CD4-positive, alpha-beta T cell treated with Interleukin-1 beta for 1 hour (primary cell): ENCODE measurements at places on chromosomes 6 and 20.

- DNase-seq, result no peak
Measured at GRCh38 chr6:119355890-119356289, 6.3 kb upstream of the MAN1A1 start.

GRCh38 chr20:24987873-24988835 lies 4.4 kb downstream of the APMAP start:
- DNase-seq, result no peak

DNA sequence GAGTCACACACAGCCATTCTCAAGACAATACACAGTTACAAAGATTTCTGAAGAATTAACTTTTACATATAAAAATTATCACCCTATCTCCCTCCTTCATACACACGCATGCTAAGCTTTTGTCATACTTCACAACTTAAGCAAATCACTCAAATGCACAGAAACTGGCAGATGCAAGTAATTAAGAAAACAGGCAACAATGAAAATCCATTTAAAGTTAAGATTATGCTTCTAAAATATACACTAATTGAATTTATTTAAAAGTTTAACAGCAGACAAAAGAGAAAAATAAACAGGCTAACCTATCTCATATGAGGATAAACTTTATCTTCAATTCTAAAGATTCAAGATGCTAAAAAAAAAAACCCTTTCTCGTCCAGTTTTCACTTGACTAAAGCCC lies 68.4 kb downstream of the DST start:
- DNase-seq, result no peak

DNA sequence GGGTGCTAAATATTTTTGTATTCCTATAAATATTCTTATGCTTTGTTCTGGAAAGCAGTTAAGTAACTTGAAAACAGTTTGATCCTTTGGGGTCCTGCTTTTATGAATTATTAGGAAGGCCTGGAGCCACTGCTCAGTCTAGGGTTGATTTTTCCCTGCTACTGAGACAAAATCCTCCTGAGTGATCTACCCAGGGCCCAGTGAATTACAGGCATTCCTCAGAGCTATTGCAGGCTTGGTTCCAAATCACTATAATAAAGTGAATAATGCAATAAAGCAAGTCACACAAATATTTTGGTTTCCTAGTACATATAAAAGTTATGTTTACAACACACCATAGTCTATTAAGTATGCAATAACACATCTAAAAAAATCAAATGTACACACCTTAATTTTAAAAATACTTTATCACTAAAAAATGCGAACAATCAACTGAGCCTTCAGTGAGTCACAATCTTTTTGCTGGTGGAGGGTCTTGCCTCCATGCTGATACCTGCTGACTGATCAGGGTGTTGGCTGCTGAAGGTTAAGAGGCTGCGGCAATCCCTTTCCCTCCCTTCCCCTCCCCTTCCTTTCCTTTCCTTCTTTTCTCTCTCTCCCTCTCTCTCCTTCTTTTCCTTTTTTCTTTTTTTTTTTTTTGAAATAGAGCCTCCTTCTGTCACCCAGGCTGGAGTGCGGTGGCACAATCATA lies 43.0 kb downstream of the DNAAF9 start:
- no peak for DNase-seq

DNA sequence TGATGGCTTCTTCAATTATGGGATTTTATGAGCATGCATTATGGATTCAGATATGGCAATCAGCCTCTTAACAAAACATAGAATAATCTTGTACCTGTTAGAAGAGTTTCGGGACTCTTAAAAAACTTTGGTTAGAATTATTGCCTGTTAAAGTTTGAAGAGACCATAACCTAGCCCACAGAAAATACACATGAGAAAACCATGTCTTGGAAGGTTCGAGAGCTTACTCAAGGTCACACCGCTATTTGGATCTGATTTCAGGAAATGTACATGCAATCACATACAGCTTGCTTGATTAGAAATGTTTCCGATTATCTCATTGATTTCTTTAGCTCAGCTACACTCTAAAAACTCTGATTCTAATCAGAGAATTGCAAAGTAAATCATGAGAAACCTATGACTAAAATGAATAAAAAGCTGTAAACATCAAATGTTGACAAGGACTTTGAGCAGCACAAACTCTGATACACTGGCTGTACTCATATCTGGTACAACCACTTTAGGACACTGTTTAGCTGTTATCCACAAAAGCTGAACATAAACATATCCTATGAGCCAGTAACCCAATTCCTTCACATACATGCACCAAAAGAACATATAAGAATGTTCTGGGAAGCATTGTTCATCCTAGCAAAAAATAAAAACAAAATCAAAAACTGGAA lies 16.3 kb downstream of the STX7 start:
- no peak for DNase-seq

DNA sequence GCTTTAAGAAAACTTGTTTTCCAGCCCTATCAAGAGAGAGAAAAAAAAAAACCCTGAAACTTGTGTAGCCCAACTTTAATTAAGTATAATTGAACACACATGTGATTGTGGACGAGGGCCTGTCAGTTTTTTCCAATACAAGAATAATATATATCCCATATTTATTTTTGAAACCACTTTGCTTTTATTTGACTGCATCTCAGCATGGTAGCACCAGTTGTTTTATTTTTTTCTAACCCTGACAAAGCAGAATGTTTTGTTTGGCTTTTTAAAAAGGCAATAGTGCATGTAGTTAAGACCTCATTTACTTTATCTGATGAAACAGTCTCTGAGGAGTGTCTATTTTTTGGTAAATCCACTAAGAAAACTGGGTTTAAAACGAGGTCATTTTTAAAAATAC lies 257.7 kb downstream of the CDKAL1 start:
- DNase-seq, result no peak

DNA sequence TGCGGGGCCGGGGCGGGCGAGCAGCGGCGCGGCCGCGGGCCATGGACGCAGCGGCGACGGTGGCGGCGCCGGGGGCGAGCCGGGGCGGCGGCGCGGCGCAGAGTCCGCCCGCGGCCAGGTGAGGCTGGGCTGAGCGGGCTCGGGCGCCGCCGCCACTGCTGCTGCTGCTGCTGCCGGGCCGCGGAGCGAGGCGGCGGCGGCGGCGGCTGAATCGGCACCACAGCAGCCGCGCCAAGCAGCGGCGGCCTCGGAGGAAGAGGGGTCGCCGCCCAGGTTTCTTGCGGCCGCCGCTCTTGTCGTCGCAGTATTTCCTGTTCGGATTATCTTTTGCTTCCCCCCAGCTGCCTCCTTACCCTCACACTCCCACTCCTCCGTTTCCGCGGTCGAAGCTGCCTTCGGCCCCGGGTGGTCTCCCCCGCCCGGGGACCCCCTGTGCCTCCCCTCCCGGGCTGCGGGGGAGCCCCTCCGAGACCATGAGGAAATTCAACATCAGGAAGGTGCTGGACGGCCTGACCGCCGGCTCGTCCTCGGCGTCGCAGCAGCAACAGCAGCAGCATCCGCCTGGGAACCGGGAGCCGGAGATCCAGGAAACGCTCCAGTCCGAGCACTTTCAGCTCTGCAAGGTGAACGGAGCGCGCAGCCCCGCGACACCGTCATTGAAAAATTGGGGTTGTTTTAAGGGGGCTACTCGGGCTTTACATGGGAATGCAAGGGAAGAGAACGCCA lies at the start of gene STXBP5:
TSS of gene STXBP5 (plus strand) at position 358 of the 726 bp plus-strand sequence. CDS start at position 474, 116 bp downstream.
- peak; percentile 30 for DNase-seq

GRCh38 chr20:31990641-31991338 lies 19.4 kb upstream of the CCM2L start:
- no peak for DNase-seq

- peak; percentile 79 for DNase-seq
Measured at GRCh38 chr6:71288228-71289038, at the start of gene OGFRL1. TSS of gene OGFRL1 (plus strand) at chr6:71288811. CDS start at chr6:71288937, 126 bp downstream.

GRCh38 chr20:2312876-2313275 lies 17.1 kb downstream of the TGM3 start:
- no peak for DNase-seq

DNA sequence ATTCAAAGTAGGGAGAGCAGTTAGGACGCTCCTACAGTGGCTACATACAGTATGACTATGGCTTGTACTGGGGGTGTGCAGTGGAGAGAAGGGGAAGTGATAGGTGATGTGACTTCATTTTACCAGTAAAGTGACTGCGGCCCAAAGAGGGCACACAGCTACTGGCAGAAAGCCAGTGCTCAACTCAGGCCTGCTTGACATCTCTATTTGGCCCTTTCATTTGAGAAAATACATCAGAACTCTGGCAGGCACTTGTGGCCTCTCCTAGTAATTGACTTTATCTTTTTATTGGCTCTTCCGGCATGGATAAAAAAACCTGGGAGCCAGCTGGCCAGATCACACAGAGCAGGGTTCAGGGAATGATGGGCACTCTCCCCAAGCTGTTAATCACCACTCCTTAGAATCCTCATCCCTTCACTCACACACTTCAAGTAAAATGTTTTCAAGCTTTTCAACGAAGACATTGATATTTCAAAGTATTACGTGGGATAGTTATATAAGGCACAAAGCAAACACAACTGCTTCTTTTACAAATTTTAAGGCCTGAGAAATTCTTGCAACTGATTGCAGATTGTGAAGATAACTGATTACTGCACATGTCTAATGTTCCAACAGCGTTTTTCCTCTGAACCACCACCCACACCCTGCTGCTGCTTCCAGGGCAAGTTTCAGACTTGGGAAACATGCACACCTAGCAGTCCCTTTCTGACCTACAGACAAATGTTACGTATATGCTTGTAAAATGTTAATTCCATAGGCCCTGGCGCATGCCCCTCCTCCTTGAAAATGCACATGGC lies 73.5 kb downstream of the TNFRSF21 start:
- DNase-seq, result peak; percentile 10

GRCh38 chr6:116596815-116597214 lies 19.5 kb upstream of the RSPH4A start:
- DNase-seq, result no peak

DNA sequence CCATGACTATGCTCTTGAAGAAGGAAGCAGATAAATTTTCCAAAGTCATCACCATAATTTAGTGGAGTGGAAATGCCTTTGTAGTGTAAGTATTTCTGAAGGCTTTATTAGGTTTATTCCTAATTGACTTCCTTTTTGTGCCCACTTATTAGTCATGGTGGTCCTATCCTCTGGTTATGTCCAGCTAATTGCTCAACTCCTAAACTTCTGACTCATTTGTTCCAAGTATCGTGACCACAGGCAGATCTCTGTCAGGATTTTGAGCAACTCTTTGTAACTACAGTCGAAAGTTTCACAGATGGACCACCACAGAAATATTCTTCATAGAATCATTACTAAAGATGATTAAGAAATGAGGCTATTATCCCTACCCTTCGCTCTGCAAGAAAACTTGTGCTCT lies 315.6 kb upstream of the PTCHD4 start:
- DNase-seq, result no peak

- DNase-seq, result no peak
Measured at GRCh38 chr6:153511896-153512496, 380.9 kb upstream of the RGS17 start.

DNA sequence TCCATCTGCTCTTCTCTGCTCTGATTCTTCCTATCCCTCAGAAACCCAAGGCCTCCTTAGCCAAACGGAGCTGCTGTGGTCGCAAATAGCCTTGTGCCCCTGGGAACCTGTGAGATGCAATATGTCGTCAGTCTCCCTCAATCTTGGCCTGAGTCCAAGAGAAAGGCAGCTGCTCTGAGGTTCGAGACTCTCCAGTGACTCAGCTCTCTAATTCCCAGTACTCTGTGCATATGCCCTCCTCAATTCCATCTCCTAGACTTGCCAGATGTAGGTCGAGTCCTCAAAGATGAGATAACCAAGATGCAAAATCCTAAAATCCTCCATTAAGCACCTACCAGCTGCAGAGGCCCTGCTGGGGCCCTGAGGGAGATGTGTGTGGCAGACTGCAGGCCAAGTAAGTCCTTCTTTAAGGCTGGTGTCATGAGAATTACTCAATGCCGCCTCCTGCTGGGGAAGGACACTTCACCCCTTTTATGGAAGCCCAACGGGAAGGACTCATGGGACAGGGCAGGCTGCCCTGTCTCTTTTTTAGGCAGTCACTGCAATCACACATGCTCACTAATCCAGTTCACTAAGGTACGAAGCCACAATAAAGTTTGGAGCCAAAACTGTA lies 28.5 kb downstream of the C6orf15 start:
- peak; percentile 41 for DNase-seq

- DNase-seq, result no peak
Measured at GRCh38 chr20:50642288-50642803, 49.0 kb downstream of the RIPOR3 start.

DNA sequence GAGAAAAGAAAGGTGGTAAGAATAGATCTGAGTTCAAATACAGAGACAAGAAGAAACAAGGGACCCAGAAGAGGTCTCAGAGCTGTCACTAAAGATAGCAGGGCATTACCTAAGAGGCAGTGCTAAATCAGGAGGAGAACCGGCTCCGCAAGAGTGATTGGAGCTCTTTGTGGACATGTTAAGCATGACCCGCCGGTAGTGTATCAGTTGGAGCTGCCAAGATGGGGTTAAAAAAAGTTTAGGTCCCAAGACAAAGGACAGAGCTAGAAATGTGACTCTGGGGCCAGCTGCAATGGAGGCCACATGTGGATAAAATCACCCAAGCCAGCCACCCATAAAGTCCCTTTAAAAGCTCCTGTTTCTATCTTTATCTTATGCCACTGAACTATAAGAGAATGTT lies 93.4 kb downstream of the MBOAT1 start:
- no peak for DNase-seq

DNA sequence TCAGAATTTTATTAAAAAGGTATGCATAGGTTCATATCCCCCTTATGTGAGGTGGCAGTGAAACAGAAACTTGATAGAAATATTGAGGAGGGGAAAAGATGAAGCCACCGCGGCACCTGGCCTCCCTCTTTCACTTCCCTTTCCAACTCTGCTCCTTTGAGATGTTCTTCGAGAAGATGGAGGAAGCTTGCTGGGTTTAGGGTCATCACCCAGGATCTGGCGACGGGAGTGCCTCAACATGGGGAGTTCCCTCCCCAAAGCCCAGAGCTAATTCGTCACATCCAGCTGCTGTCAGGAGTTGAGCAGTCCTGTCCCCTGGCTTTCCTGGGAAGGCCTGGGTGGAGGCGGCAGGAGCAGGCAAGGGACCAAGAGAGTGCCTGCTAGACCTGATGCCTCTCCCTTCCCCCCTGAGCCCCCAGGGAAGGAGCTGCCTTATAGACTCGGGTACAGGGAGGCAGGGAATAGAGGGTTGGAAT lies 29.1 kb downstream of the RREB1 start:
- DNase-seq, result no peak

DNA sequence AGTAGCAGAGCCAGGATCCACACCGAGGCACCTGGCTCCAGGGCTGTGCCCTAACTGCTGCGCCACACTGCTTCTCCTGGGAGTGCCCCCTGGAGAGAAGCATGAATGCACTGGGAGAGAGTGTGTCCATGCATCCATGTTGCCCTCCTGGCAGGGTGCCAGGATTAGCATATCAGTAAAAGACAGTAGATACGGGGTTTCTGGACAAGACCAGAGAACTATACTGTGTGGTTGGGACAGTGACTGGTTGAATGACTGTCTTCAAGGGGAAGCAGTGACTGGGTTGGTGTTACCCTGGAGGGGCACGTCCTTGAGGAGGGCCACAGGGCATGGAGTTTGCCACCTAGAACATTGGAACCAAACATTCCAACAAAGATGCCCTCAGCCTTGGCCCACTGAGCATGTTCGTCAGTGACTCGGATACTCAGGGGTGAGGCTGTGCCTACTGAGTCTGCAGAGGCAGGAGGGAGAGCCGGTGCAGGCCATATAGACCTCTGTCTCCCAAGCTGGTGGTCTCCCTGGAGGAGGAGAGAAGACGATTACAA lies 288.8 kb downstream of the CDC5L start:
- no peak for DNase-seq

- no peak for DNase-seq
Measured at GRCh38 chr6:6521961-6522482, 66.5 kb upstream of the LY86 start.

- no peak for DNase-seq
Measured at GRCh38 chr6:21918041-21918440, 324.5 kb downstream of the SOX4 start.
